ENCODE measurements at places on chromosomes 16 and 17. TPM values are rescaled to one million over a fixed set of nuclear protein-coding genes. Genes with fewer than 3 reads are reported as not detected.

Gene CACNG5
- total RNA-seq = 0.31 TPM

Gene NRN1L
- total RNA-seq = not detected

Gene AURKB
- total RNA-seq = 2.7 TPM

Gene DPEP3
- total RNA-seq = not detected

Data from occipital lobe (tissue), 3 donors.